ENCODE measurements at places on chromosomes 6 and 20.
A peak's percentile ranks its signal among the peaks of the same experiment; 100 is the strongest.

GRCh38 chr6:52077961-52078625 lies 9.3 kb downstream of the PKHD1 start:
- DNase-seq: no peak

DNA sequence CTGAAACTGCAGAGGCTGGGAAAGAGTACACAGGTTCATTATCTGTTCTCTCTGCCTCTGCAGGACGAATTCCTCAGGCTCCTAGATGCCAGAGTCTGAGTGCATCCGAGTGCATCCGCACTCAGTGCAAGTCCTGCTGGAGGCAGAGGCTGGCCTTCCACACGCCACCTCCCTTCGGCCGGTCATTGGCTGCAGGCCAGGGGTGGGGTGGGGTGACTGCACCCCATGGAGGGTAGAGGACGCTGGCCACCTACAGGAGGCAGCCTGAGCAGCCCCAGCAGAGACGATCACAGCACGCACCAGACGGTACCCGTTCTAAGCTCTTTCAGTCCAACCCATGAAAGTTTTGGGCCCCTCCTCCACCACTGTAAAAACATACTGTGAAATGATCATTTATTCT lies 11.7 kb downstream of the SFT2D1 start:
- peak; percentile 45 for DNase-seq

GRCh38 chr6:147905711-147906110 lies 397.2 kb downstream of the SAMD5 start:
- no peak for DNase-seq

GRCh38 chr6:10407674-10408054 lies 7.2 kb downstream of the TFAP2A start:
- no peak for DNase-seq

GRCh38 chr20:48843057-48843806 lies 15.4 kb upstream of the PREX1 start:
- DNase-seq: no peak

- DNase-seq: no peak
Measured at GRCh38 chr20:62466072-62466760, 9.6 kb downstream of the GATA5 start.

Measured in astrocyte of the spinal cord (primary cell).